ENCODE measurements at places on chromosomes 13 and 19.

GRCh38 chr13:83702021-83702420 lies 180.3 kb downstream of the SLITRK1 start:
- DNase-seq = no peak

- no peak for DNase-seq
Measured at GRCh38 chr19:32819419-32820400, 49.9 kb downstream of the SLC7A9 start.

DNA sequence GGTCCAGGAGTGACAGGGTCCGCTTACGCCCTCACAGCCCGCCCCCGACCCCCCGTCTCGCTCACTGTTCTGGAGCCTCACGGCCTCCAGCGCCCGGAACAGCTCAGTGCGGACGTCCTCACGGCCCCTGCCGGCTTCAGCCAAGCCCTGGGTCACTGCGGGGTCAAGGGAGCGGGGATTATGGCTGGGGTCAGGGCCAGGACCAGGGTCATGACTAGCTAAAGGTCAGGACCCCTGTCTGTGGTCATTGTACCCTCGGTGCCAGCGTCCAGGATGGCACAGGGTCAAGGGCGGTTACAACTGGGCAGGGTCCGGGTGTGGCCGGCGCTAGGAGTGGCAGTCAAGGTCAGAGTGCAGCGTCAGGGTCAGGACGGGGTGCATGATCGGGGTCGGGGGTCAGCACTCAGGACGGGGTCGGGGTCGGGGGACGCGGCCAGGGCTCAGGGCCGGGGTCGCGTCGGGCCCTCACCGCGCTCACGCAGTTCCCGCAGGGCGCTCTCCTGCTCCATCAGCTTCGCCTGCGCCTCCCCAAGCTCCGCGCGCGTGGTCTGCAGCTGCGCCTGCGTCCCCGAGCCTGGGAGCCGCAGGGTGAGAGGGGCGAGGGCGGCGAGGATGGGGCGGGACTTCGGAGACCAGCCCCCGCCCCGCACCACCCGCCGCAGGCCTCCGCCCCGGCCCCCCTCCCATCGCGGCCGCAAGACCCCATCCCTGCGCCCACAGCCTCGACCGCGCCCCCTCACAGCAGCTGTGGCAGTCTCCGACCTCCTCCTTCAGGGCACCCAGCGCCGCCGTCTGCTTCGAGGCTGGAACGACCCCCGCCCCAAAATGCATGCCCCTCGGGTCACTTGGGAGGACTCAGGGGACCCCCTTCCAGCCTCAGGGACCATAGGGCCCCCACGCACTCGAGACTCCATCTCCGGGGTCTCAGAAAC lies 1.4 kb downstream of the CLEC4G start:
- no peak for DNase-seq

- DNase-seq = no peak
Measured at GRCh38 chr19:40147693-40148347, 43.4 kb upstream of the MAP3K10 start.

DNA sequence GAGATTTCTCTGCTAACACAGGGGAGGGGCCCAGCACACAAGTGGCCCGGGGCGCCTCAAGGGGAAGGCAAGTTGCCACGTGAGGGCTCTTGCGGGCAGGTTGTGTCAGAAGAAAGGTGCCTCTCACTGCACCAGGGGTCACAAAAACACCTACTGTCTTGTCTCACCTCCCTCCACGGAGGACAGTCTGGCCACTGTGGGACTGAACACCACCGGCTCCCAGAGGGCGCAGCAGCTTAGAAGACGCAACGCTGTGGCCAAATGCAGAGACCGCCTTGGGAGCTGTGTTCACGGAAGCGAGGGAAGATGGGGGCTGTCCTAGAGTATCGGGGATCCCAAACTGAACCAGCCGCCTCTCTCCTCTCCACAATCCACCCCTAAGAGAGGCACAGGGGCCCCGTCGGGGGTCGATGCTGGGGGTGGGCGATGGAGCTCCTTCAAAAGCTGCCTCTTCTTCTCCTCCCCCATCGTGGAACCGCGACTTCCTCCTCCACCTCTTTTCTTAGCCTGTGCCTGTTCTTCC lies 177.5 kb downstream of the FOXO1 start:
- no peak for DNase-seq

GRCh38 chr19:756236-756635 lies 5.3 kb downstream of the MISP start:
- DNase-seq = no peak

DNA sequence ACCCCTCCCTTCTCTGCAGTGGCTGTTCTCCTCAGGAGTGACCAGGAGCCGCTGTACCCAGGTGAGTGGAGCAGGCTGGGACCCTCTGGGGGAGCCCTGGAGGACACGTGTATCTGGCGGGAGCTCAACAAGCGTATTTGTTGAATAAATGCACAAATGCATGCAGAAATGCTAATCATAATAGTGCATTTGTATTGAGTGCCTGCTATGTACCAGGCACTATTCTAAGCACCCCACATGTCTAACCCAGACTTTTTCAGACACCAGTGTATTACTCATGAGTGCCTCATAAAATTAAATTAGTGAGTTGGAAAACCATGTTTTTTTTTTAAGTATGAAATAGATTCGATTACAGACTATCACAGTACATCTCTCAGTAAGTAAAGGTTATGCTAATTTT lies 7.9 kb downstream of the HPN start:
- no peak for DNase-seq

GRCh38 chr13:98780451-98780850 lies 28.0 kb upstream of the SLC15A1 start:
- DNase-seq = no peak

- no peak for DNase-seq
Measured at GRCh38 chr13:62629618-62630017, 1214.0 kb upstream of the PCDH20 start.

DNA sequence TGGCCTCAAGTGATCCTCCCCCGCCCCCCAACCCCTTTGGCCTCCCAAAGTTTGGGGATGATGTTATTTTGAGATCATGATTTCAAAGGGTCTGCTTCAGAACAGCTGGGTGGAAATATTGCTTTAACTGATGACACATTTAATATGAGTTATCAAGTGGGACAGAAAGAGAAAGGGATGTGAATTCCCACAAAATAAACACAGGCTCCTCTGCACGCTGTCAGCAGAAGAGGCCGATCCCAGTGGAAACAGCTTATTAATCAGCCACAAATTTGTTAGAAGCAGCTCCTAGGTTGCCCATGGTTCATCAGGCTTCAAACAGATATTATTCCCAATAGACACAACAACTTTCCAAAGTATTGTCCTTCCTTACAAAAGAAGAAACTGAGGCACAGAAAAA lies 4.7 kb downstream of the DCLK1 start:
- no peak for DNase-seq

DNA sequence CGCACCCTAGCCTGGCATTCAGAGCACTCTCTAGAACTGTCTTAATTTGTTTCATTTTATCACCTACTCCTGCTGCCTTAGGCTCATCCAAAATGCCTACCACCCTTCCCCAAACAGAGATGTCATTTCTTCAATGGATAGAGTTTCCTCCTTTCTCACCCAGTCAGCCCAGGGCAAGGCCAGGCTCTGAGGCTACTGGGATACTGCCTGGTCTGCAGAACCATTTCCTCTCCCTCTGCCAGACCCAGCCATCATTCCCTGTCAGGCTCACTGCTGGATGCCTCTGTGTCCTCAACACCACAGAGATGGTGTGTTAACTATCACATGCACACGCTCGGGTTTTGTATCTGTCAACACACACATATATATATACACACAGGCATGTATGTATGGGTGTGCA lies 47.2 kb downstream of the C13orf42 start:
- no peak for DNase-seq

- no peak for DNase-seq
Measured at GRCh38 chr19:38900202-38900629, 447 bp downstream of the NFKBIB start.

DNA sequence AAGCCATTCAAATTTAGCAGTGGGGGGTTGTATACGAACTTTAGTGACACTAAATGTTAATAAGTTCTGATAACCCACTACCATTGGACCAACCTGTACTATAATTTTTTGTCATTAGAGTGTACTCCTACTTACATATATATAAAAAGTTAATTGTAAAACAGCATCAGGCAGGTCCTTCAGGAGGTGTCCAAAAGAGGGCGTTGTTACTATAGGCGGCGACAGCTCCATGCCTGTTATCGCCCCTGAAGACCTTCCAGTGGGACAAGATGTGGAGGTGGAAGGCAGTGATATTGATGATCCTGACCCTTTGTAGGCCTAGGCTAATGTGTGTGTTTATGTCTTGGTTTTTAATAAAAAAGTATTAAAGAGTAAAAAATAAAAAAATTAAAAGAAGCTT lies 27.5 kb downstream of the SPRYD7 start:
- DNase-seq = no peak

DNA sequence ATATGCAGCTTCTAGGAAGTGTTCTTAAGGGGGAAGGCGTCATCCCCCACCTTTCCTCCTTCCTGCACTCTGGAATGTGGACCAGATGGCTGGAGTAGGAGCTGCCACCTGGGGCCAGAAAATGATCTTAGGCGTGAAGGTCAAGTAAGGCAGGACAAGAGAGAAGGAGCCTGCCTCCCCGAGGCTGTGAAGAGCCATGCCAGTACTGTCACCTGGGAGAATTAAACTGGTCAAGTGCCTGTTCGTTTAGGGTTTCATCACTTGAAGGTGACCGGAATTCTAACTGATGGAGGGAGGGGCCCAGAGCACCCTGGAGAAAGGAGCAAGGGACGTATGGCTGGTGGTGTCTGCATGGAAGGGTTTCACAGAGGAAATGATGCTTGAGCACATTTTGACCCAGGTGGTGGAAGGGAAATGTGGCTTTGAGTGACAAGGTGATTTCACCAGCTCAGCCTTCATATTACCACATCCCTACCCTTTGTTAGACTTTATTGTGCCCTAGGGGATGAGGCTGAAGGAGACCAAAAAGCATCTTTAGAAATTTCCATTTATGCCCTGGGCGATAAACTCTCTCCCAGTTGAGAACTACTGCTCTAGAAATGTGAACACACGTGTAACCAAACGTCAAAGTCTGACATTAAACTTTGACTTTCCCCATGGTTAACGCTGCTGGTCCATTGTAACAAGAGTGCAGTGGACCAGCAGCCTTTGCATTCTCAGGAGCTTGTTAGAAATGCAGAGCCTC lies 37.5 kb downstream of the PPP2R1A start:
- no peak for DNase-seq

DNA sequence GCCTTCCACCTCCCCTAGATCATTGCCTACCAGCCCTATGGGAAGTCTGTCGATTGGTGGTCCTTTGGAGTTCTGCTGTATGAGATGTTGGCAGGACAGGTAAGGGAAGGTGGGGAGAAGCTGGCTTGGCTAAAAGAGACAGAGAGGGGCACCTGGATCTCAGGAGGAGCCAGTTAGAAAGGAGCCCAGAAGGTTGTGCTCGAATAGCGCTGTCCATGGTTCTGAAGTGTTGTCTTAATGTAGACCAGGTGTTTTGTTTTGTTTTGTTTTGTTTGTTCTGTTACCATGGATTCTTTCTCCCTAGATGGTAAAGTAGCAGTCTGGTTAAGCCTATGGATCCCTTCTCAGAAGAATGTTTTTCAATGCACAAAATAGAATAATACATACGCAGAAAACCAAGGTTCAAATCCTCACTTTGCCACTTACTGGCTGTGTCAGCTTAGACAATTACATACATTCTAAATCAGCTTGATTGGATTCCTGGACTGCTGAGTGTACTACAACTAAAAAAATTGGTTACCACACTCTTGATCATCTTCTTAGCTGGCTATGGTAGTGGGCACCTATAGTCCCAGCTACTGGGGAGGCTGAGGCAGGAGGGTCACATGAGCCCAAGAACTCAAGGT lies 5.9 kb upstream of the CACNG7 start:
- DNase-seq = no peak

- no peak for DNase-seq
Measured at GRCh38 chr13:94550062-94550738, 45.8 kb downstream of the TGDS start.

- DNase-seq = no peak
Measured at GRCh38 chr19:616062-616700, 17.2 kb downstream of the POLRMT start.

GRCh38 chr13:51324714-51325420 lies 14.6 kb upstream of the SERPINE3 start:
- no peak for DNase-seq

- DNase-seq = no peak
Measured at GRCh38 chr19:46412650-46413261, 608 bp downstream of the CCDC8 start.

DNA sequence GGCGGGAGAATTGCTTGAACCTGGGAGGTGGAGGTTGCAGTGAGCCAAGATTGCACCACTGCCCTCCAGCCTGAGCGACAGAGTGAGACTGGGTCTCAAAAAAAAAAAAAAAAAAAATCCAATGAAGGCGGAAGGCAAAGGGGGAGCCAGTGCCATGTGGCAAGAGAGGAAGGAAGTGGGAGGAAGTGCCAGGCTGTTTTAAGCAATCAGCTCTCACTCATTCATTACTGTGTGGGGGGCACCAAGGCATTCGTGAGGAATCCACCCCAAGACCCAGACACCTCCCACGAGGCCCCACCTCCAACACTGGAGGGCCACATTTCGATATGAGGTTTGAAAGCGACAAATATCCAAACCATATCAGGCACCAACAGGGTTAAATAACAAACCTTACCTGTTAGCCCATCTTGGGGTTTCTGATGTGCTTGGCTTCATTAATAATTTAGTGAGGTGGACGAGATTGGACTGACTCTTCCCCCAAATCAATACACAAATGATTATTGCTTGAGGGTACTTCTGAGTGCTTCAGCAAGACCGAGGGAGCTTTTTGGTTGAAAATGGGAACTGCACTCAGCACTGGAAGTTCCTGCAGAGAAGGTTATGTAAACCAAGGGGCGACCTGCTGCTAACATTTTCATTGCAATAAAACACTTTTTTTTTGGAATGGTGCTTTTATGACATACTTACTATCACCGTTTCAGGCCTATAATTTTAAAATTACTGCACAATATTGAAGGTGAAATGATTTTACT lies 7.5 kb upstream of the LRP3 start:
- no peak for DNase-seq

- no peak for DNase-seq
Measured at GRCh38 chr19:8441725-8442544, 2.8 kb upstream of the HNRNPM start.
